ENCODE measurements at places on chromosomes 6 and 20.

DNA sequence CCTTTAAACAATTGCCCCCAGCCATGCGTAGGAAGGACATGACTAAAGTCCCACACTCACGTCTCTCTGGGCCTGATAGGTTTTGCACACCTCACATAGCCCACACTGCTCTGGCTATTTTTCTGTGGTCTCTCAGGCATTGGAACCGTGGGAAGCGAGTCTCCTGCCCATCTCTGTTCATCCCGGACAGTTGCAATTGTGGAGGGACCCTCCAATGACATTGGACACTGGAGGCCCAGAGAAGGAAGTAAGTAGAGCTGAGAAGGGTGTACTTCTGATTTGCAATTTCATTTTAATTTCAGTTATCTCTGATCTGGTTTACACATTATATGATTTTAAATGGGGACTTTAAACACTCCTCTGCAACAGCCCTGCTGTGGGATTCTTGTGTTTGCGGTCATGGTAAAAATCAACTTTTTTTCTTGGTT is 23.3 kb upstream of the CST3 start:
- no peak for DNase-seq

GRCh38 chr6:110036408-110037302 is 58.5 kb downstream of the GPR6 start:
- no peak for DNase-seq

GRCh38 chr6:131532580-131533039 is 40.4 kb upstream of the ARG1 start:
- DNase-seq, result no peak

GRCh38 chr20:48339190-48339985 is 488.4 kb downstream of the PREX1 start:
- DNase-seq, result no peak

DNA sequence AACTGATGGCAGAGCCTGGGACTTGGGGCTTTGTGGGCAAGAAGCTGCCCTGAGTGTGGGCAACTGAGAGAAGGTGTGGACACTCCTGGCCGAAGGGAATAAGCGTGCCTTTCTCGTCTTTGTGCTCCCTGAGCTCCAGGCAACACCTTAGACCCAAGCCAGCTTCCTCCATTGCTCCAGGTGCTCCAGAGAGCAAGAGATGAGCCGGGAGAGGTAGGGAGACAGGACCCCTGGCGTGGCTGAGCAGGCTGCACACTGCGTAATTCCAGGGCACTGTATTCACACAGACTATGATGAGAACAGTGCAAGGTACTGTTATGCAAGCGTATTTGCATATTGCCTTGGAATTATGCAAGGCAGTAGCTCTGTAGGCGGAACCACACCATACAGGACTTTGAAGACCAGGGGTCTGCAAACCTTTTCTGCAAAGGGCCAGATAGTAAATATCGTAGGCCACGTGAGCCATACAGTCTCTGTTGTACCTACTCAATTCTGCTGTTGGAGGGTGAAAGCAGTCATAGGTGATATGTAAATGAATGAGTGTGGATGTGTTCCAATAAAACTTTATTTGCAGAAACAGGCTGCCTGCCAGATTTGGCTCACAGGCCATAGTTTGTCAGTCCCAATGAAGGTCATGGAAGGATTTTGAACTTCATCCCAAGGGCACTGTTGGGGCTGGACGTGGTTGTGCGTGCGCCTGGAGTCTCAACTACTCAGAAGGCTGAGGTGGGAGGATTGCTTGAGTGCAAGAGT is 42.1 kb upstream of the FAM83D start:
- no peak for DNase-seq

DNA sequence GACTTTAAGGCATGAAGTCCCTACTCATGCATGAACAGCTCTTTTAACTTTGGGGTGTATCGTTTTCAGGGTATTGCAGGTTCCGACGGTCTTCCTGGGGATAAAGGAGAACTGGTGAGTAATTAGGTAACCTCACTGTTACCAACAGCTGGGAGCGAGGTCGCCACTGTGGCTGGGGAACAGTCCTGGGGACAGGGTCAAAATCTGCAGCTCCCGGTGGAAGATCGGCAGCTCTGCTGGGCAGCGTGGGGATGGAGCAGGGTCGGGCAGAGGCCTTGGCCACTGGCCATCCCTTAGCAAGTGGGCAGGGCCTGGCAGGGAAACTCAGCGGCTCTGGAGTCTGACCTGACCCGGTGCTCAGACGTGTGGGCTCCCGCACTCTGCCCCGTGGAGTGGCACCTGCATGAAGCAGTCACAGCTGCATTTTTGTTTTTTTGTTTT is 16.1 kb downstream of the COL9A3 start:
- no peak for DNase-seq

DNA sequence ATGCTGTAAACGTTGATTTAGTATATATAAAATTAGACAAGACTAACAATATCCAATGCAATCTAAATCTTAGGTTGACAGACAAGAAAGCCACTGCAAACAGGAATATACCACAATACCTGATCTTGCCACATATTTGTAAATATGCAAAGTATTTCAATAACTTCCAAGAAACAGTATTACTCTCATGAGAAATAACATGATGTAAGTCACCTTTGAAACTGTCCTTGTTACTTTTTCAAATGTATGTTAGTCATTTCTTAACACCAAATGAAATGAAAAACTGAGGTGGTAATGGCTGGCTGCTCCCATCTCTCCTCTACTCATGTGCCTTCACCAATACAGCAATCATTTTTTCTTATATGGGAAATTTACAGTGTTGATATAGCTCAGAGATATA is 118.7 kb downstream of the ATG5 start:
- DNase-seq, result no peak

DNA sequence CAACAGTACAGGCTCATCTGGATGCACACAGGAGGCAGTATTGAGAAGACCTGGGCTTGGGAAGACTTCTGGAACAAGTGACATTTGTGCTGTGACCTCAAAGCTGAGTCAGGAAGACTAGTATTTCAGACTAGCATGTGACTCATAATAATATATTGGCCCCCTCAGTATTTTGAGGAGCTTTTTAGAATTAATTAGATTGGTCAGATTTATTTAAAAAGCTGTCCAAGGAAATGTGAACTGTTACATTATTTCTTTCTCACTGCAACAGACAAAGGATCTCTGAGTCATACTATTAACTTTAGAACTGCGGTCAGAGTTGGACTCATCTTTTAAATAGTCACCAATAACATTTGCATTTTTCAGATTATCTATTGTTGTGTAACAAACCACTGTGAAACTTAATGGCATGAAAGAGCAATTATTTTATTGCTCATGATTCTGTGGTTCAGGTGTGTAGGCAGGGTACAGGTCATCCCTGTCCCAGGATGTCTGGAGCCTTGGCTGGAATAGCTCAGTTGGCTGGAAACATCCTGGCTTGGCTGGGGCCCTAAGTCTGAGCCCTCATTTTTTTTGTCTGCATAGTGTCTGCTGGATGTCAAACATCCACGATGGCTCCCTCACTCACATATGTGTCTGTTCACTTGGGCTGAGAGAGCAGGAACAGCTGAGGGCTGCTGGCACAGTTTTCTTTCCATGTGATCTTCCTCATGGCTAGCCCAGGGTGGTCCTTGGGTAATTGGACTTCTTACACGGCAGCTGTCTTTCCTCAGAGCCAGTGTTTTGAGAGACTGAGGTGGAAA is 46.9 kb downstream of the MAP3K4 start:
- DNase-seq, result no peak

DNA sequence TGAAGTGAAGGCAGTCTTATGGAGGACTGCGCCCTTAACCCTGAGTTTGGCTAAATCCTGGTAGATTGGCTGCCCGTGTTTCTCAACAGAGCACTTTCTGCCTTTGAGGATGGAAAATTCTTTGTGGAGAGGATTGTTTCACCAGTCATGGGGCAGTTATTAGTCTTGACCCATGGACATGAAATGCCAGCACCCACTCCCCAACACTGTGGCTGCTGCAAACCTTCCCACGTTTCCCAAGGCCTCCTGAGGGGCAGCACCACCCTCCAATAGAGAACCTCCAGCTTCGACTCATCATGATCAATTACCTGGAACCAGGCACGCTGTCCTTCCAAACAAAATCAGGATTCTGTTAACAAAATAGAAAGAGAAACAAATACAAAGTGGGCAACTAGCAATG is 117.8 kb downstream of the PXDC1 start:
- no peak for DNase-seq

GRCh38 chr6:88750936-88751335 is 212.5 kb downstream of the RNGTT start:
- DNase-seq, result no peak

GRCh38 chr20:4064144-4064909 is 49.0 kb upstream of the RNF24 start:
- DNase-seq, result peak; percentile 33

DNA sequence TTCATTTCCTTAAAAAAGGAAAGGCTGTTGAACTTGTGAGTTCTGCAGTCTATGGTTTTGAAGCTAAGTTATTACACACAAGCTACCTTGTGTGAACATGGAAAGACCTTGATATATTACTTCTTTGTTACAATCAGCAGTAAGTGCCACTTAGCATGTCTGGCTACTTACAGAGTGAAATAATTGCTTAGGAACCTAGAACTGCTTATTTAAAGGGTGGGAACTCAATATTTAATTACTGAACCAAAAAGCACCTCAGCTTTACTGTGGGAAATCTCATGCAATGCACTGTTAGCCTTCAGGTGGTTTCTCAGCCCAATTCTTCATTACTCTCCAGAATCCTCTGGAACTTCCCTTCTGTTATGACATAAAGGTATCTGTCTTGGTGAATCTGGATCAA is 17.9 kb downstream of the PERP start:
- no peak for DNase-seq

DNA sequence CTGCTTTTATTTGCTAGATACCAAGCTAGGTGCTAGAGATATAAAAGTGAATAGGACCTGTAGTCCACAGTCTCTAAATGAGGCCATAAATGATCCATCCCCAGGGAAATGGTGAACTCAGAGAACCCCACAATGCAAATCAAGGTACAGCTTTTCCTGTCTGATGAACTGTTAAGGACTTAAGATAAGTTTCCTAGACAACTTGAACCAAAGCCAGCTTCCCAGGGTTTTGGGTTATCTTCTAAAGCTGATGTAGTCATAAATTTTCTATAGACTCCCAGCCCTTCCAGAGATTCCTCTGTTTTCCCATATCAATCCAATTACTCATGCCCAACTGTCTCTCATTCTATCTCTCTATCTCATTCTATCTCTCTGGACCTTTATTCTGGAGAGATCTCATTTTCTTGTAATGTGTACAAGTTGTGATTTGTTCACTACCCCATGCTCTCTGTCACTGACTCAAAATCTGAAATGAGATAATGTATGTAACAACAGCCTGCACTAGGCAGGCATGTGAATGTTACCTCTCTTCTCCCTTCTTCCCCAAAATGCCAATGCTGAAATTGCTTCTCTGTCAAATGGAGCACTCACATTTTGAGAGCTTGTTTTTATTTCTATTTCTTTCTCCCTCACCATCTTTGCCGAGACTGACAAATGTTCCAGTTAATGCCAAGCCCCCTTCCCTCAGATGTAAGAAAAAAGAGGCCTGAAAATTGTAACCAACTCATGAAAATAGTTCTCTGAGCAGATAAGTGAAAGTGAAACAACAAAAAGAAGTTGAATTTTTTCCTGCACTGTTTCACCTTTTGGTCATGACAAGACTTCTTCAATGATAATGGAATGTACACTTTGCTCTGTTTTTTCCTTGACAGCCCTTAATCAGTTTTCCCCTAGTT is 279.9 kb downstream of the SLC35F1 start:
- no peak for DNase-seq

DNA sequence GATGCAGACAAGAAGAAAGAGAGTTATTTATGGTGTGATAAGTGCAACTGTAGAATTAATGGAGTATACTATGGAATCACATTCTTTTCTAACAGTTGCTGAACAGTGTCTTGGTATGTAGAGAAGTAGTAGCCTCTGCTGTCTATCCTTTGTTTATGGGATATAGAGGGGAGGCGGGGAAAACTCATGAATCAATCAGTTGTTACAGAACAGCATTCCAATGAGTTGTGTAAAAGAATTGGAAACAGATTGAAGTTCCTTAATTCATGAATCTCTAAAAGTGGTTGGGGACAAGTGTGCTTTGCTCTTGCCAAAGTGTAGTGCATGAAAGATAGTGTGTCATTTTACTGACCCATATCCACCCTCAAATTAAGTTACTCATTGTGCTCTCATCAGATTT is 77.7 kb downstream of the FLRT3 start:
- no peak for DNase-seq

DNA sequence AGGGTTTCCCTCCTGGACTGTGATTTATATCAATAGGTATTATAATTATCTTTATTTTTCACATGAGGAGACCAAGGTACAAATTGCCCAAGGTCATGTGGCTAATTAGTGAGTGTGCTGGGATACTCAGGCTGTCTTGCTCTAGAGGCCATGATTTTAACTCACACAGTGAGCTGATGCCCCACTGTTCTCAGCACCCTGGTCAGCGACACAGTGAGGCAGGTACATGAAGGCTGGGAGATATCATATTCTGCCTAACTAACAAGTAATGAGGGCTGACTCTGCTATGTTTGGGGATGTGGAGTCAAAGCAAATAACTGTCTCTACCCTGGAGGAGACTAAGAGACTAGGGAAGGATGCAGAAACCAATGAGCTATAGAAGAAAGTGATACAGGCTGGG is 501.1 kb downstream of the PTPRT start:
- DNase-seq, result no peak

GRCh38 chr20:24665741-24666191 is 196.3 kb downstream of the SYNDIG1 start:
- no peak for DNase-seq

DNA sequence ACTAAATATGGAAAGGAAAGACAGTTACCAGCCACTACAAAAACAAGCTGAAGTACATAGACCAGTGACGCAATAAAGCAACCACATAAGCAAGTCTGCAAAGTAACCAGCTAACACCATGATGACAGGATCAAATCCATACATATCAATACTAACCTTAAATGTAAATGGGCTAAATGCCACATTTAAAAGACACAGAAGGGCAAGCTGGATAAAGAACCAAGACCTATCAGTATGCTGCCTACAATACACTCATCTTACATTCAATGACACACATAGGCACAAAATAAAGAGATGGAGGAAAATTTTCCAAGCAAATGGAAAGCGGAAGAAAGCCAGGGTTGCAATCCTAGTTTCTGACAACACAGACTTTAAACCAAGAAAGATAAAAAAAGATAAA is 24.1 kb downstream of the HLA-C start:
- DNase-seq, result no peak

GRCh38 chr6:108874470-108875160 is 26.4 kb downstream of the ARMC2 start:
- DNase-seq, result no peak

All from putamen (tissue), 1 donor.